Naive thymus-derived CD8-positive, alpha-beta T cell (primary cell): ENCODE measurements at places on chromosomes 7 and 10. TPM values are rescaled to one million over a fixed set of nuclear protein-coding genes. Genes with fewer than 3 reads are reported as not detected.

DNA sequence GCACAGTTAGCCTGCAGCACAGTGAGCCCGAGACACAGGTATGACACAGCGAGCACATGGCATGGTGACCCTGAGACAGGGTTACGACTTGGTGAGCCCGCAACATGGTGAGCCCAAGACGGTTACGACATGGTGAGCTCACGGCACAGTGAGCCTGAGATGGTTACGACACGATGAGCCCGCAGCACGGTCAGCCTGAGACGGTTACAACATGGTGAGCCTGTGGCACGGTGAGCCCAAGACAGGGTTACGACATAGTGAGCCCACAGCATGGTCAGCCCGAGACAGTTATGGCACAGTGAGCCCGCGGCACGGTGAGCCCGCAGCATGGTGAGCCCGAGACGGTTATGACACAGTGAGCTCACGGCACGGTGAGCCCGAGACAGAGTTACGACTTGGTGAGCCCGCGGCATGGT is 156.1 kb downstream of the MAD1L1 start:
- H3K4me1 ChIP-seq: peaks cover 36% of the 10 kb centered on the region
- peaks cover 2% of the 10 kb centered on the region for H3K36me3 ChIP-seq
- no peak for DNase-seq
- H3K4me3 ChIP-seq: no peak overlapping the region

DNA sequence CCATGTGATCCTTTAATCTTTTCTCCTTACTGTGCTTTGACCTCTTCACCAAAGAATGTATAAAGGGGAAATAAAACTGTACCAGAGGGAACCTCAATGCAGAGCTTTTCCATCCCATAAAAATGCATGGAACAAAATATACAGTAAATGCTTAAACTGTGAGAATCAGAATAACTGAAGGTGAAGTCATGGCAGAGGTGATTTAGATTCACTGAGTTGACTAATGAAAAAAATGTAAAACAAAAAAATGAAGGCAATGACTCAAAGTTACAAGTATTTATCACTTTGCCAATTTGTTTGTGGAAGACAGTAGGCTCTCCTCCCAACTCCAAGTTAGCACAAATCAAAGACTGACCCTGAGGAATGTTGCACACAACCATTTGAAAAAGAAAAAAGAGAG is 1331.6 kb upstream of the SORCS1 start:
- H3K27ac ChIP-seq: no peak overlapping the region
- H3K27me3 ChIP-seq: no peaks in the 10 kb centered on the region
- H3K4me1 ChIP-seq: no peaks in the 10 kb centered on the region
- no peak overlapping the region for H3K4me3 ChIP-seq
- no peak for DNase-seq

DNA sequence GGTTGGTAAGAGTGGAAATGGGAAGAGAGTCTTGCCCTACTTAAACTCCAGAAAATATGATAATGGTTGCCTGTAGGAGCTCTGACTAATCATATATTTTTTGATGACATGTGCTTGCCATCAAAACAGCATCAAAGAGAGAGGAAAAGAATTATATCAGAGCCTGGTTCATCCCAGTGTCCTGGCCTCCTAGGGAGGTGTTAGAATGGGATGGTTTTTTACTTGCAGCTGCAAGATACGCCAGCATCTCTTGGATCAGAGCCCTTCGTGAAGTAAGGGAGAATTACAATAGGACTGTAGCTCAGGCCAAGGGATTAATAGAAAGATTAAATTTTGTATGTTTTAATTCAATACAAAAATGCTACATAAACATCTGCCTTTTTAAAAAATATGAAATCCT is 177.6 kb upstream of the HDAC9 start:
- H3K4me3 ChIP-seq: no peak overlapping the region
- H3K27ac ChIP-seq: no peak overlapping the region
- H3K36me3 ChIP-seq: no peaks in the 10 kb centered on the region
- H3K4me1 ChIP-seq: no peaks in the 10 kb centered on the region

The PLAC9 gene
- total RNA-seq: not detected

DNA sequence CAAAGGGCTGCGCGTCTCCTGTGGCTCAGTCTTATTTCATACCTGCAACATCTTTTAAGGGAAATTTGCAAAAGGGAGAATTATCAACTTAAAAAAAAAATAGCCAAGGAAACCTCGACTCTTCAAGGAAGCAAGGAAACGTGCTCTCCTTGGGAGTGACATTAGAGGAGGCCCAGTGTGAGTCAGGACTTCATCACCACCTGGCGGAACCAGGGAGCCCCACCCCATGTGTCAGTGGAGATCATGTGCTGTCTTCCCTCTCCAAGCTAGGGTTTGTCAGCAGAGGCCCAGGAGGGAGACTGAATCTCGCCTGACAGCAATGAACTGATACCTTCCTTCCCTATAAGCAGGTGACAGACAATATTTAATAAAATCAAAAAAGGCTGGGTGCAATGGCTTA is 28.9 kb downstream of the POR start:
- peaks cover 6% of the 10 kb centered on the region for H3K4me1 ChIP-seq
- DNase-seq: no peak
- no peak overlapping the region for H3K27ac ChIP-seq
- no peaks in the 10 kb centered on the region for H3K27me3 ChIP-seq
- peaks cover 10% of the 10 kb centered on the region for H3K36me3 ChIP-seq

The PIP4K2A gene
- 152 TPM for total RNA-seq
